ENCODE measurements at places on chromosomes 3 and 15.

- DNase-seq, result no peak
These were observed 3.3 kb upstream of the XCR1 start for GRCh38 chr3:46030626-46031025.

DNA sequence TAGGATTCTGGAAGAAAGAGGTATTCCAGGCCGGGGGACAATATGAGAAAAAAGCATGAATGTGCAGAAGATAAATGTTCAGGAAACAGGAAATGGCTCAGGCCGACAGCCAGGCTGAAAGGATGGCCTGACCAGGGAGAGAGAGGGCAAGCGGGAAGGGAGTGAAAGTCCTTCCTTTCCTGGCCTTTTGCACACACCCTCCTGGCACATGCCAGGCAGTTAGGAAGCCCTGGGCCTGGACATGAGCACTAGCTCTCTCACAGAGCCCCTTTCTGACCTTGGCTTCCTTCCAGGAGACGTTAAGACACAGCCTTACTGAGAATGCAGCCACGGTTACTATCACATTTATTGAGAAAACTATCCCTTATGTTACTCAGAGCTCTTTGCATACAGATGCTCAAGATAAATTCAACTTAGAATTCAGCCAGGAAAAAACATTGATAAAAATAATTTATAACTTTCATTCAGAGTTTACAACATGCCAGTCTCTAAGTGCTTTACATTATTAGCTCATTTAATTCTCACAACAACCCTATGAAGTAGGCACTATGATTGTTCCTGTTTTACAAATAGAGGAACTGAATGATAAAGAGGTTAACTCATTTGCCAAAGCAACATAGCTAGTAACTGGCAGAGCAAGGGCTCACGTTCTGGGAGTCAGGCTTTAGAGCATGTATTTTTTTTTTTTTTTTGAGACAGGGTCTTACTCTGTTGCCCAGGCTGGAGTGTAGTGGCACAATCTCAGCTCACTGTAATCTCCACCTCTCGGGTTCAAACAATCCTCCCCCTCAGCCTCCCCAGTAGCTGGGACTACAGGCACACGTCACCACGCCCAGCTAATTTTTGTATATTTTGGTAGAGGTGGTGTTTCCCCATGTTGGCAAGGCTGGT lies 39.4 kb upstream of the SMAD3 start:
- DNase-seq, result peak; percentile 84

DNA sequence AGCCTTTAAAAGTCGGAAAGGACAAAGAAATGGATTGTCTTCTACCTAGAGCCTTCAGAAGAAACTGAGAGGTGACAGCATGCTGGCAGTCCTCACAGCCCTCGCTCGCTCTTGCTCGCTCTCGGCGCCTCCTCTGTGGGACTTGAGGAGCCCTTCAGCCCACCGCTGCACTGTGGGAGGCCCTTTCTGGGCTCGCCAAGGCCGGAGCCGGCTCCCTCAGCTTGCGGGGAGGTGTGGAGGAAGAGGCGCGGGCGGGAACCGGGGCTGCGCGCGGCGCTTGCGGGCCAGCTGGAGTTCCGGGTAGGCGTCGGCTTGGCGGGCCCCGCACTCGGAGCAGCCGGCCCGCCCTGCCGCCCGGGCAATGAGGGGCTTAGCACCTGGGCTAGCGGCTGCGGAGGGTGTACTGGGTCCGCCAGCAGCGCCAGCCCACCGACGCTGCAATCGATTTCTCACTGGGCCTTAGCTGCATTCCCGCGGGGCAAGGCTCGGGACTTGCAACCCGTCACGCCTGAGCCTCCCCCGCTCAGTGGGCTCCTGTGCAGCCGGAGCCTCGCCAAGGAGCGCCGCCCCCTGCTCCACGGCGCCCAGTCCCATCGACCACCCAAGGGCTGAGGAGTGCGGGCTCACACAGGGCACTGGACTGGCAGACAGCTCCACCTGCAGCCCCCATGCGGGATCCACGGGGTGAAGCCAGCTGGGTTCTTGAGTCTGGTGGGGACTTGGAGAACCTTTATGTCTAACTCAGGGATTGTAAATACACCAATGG lies 953.8 kb upstream of the GBE1 start:
- DNase-seq, result no peak

DNA sequence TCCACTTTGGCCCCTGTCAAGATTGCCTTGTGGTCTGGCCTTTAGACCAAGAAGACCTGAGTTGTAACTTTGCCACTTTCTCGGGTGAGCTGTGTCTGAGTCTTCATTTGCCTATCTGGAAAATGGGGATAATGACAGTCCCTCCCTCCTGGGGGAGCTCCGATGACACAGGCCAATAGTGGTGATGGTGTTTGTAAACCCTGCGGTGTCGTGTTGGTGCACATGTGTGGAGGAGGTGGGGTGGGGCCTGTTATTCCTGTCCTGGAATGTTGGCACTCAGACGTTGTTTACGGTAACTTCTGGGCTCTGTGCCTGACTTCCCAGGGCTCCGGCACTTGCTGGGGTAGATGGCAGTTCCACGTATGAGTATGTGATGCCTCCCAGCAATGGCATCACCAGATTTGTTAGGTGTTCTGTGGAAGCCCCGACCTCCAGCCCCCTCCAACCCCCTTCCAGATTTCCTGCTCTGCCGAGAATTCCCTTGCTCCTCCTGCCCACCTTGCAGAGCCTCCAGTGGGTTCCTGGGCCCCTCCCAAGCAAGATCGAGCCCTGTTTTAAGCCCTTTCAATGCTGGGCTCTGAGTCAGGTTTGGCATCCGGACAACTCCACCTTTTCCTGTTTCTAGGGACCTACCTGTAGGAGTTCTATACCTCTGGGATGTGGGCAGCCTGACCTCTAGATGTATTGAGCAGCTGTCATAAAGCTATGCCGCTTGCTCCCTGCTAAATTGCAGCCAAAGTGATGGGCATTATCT lies 31.4 kb downstream of the HRH1 start:
- peak; percentile 95 for DNase-seq

GRCh38 chr3:181103605-181104004 lies 114.1 kb upstream of the DNAJC19 start:
- DNase-seq, result no peak

- peak; percentile 92 for DNase-seq
These were observed 36.8 kb downstream of the BTD start for GRCh38 chr3:15638193-15638890.

DNA sequence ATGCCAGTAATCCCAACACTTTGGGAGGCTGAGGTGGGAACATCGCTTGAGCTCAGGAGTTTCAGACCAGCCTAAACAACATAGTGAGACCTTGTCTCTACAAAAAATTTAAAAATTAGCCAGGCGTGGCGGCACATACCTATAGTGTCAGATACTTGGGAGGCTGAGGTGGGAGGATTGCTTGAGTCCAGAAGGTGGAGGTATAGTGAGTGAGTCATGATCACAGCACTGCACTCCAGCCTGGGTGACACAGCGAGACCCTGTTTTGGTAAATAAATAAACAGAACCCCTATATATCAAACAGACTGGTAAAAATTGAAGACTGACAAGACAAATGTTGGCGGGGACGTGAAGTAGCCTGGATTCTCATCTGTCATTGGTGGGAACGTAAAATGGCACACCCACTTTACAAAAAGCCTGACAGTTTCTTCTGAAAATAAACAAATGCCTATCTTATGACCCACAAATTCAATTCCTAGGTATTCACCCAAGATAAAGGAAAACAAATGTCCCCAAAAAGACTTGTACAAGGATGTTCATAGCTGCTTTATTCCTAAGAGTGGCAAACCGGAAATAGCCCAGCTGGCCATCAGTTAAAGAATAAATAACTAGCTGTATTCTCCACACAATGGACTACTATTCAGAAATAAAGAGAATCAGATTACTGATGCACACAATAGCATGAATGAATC lies 47.0 kb upstream of the GK5 start:
- DNase-seq, result no peak

DNA sequence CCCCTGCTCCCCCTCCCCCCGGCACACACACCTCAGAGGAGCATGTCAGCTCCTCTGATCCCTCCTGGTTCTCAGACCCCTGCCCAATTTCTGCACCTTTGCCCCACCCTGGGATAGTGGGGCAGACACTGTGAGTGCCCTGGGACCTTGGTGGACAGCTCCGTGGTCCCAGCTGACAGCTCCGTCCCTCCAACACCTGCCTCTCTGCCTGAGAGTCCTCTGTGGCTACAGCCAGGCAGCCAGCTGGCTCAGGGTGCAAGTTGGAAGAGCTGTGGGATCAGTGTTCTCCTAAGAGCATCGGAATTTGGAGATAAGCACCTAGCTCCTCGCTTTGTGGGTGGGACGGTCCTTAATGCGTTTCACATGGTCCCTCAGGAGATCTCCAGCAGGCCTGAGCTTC lies 43.7 kb upstream of the PGPEP1L start:
- DNase-seq, result no peak

GRCh38 chr3:127213381-127213918 lies 20.5 kb downstream of the PRR23E start:
- DNase-seq, result no peak

DNA sequence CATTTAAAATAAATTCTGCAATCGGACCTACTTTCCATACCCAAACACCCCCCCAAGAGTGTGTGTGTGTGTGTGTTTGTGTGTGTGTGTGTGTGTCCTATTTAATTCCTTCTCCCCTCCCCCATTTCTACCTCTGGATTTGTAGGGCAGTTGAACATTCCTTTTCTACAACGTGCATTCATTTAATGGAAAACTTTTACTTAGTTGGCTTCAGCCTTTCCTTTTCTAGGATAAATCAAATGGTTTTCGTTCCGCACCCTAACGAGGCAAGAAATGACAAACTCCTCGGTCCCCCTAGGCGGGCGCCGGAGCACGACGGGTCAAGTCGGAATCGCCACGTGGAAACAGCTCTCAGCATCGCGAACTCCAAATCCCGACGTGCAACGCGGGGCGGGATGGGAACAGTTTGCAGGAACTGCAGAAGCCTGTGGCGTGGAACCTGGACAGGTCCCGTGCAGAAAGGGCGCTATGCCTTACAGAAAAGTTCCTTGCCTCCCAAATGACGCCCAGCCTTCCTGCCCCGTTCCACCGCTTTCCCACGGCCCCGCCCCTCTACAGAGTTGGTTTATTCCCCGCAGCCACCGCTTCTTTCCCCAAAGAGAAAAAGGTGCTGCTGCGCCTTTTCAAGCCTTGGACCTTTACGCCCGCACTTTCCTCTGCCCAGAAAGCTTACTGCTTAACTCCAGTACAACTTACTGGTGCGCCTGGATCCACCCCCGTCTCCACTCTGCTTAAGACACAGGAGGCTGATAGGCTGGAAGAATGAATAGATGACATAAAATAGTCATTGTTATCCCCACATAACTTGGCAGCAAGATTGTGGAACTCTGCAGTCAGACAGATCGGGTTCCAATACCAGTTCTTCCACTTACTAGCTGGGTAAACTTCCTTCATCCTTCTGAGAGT lies 1.1 kb upstream of the EIF2B5 start:
- peak; percentile 80 for DNase-seq

DNA sequence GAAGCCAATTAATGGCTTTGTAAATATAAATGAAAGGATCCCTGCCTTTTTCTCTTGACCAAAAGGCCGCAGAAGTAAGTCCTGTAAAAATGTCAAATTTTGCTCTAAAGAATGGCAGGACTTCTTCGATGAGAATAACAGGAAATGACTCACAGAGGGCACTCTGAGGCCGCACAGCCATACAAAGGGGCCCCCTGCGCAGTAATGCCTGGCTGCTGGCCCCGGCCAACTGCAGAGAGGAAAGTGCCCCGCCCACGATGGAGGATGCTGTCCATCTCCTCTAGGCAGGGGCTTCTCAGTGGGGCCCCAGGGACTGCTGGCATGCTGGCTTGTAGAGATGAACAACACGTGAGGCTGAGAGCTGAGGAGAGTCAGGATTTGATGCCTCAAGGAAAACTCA lies 18.1 kb upstream of the SCN10A start:
- peak; percentile 84 for DNase-seq

- DNase-seq, result no peak
These were observed 259.5 kb upstream of the GRM7 start for GRCh38 chr3:6601374-6601773.

DNA sequence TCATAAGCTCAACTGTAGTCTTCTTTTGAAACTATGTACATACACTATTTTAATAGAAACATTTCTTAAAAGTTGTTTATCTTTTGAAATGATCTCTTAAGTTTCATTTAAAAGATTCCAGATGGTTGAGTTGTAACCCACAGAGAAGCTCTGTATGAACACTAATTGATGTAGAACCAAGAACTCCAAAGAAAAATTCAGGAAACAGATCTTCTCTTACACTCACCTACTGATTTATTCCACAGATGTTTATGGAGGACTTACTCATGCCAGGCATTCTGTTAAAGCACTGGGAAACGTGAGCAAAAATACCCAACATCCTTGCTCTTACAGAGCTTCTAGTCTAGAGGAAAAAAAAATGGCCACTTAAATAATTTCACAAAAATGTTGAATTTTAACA lies 551.1 kb downstream of the NAALADL2 start:
- peak; percentile 44 for DNase-seq

GRCh38 chr3:49771340-49771938 lies 14.9 kb downstream of the IP6K1 start:
- peak; percentile 29 for DNase-seq

GRCh38 chr15:39183164-39183881 lies 397.6 kb upstream of the THBS1 start:
- no peak for DNase-seq

DNA sequence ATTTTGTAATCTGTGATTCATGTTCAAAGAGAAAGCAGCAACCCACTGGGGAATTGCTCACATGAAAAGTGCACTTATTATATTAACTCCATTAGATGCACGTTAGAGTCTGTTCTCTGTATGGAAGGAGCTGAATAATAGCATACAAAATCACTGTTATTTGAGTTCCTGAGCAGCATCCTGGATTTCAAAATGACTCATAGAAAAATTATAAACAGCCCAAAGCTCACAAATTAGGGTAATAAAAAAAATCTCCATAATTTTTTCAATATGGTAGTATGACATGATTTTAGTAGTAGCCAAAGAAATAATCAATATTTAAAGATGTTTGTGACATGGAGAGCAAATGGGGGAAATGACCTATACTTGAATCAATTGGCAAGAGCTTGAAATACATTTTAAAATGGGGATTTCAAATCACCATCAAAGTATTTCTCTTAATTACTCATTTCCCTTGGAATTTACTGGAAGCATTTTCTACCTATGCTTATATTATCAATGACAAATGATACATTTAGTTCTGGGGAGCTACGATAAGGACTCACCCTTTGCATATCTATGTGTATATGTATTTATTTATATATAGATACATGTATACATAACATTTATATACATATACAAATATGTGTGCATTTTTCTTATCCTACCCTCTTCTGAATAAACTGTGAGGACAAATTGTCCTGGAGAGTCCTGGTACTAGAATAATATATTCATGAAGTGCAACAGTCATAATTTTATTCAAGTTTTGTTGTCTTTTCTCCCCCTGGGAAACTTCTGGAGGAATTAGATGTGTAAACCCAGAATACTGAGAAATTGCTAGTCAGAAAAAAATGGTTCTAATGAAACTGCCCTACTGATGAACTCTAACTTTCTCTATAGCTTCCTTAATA lies 116.3 kb downstream of the RPL22L1 start:
- DNase-seq, result no peak

GRCh38 chr3:52317208-52318000 lies 1.3 kb downstream of the DNAH1 start:
- DNase-seq, result peak; percentile 32

DNA sequence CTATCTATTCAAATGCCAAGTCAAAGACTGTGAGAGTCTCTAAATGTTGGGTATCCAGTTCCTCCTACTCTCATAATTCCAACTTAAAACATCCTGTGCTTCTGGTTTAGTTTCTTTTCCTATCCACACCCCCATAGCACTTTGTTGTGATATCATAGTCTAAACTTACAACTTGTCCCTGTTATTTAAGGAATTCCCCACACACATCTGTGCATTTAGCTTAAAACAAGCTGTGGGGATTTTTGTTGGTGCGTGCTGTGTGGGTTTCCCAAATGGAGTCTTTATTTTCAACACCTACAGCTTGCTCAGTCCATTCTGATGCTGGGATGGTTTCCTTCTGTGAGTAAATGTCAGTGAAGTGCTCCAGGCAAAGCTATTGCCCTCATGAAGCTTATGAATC lies 167.3 kb downstream of the GMNC start:
- no peak for DNase-seq

Measured in fibroblast of villous mesenchyme (primary cell).